ENCODE measurements at places on chromosomes 7 and 10.

DNA sequence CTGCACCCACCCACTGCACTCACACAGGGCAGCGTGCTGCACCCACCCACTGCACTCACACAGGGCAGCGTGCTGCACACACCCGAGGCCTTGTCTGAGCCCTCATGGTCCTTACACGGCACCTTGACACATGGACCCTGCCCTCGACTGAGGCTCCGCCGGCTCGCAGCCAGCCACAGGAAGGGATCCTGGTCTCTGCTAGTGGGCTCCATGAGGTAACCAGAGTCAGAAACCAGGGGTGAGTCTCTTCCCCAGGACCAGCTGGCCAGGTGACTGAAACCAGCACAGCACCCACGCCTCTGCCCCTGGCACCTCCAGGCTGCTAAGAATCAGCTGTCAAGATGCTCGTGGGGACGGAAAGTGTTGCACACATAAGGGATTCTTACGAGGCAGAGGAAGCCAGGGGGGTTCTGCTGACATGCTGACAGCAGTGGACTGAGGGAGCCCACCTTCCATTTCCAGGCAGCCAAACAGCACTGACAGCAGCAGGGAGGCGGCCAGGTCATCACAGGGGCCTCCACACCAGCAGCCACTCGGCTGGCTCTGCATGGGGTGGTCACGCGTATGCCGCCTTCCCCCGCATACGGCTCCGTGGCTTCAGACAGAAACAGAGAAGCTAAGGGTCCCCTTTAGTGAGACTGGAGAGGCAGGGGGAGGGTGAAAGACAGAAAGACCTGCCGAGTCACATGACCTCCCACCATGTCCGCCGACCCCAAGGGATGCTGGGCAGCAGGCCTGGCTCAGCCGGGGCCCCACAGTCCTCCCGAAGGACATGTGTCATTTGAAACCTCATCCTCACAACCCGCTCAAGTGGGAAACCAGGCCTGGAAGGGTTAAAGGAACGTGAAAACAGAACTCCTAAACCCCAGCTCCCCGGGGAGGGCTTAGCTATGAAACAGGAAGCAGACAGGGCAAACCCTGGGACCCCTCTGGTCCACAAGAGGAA, 34.2 kb downstream of the GPER1 start:
- DNase-seq, result no peak

- no peak for DNase-seq
Observed at GRCh38 chr7:74372511-74373111, 81.1 kb upstream of the GTF2IRD1 start.

DNA sequence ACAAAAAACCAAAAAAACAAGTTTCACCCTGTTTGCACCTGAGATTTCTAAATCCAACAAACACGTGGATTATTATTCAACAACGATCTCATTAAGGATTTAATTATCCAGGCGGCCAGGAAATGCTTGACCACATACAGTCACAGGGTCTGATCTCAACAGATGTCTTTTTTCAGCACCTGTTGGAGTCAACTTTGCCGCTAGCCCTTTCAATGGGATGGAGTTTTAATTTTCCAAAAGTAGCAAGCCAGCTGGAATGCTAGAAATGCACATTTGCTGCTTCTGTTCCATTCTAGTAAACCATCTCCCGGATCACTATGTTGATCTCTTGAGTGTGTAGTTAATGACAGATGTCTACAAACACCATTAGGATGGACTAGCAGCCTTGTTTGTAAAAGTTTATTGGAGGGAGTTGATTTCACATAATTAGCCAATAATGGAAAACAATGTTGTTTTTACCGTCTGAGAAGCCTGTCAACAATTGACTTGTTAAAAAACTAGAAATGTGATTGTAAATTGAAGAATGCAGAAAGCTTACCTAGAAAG, 64.2 kb upstream of the DKK1 start:
- DNase-seq, result no peak

DNA sequence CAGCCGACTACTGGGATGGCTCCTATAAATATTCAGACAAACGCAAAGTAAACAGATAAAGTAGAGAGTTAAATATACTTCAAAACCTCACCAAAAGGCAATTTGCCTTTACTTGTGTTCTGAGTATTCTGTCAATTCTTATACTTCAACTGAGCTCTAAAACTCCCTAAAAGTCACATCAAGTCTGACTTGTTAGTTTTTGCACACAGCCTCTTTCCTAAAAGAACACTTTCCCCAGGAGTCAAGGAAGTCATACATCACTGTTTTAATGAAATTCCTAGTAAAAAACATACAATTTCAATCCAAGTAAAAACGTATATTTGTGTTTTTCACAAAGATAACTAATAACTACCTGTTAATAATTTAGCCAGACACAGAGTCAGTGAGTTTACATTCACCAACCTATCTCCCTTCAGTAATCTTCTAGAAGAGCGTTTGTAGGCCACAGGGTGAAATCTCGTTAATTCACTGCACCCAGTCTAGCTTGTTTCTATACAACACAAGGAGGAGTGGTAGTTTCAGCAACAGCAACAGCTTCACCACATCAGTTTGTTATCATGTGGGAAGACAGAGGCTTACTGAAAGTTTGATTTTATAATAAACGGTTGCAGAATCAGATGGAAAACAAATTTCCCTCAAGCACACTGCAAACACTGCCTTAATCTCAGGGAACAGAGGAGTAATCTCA, 2.7 kb downstream of the COBL start:
- no peak for DNase-seq

GRCh38 chr10:34297541-34298345, 517.4 kb downstream of the PARD3 start:
- no peak for DNase-seq

DNA sequence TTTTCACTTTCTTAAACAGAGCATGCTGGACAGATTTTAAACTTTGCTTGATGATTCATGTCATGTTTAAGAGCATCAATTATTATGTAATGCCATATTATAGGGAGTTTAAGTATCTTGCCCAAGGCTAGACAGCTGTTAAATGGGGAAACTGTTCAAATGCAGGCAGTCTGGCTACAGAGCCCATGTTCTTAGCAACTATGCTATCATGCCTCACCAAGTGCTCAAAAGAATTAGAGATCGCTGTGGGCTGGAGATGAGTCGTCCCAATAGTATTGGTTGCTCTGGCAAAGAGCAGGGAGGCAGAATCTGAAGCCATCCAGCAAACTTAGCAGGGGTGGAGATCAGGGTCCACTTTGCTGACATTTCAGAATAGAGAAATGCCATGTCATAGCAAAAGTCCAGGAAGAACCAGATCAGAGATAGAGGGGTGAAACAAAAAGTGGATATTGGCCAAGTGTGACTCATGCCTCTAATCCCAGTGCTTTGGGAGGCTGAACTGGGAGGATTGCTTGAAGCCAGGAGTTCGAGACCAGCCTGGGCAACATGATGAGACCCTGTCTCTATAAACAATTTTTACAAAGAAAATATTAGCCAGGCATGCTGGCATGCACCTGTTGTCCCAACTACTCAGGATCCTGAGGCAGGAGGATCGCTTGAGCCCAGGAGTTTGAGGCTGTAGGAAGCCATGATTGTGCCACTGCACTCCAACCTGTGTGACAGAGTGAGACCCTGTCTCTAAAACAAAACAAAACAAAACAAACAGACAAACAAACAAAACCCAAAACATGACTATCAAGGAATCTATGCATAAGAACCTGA, 57.8 kb downstream of the BAMBI start:
- DNase-seq, result no peak

GRCh38 chr7:30421647-30422196, 56.9 kb downstream of the NOD1 start:
- DNase-seq, result no peak

DNA sequence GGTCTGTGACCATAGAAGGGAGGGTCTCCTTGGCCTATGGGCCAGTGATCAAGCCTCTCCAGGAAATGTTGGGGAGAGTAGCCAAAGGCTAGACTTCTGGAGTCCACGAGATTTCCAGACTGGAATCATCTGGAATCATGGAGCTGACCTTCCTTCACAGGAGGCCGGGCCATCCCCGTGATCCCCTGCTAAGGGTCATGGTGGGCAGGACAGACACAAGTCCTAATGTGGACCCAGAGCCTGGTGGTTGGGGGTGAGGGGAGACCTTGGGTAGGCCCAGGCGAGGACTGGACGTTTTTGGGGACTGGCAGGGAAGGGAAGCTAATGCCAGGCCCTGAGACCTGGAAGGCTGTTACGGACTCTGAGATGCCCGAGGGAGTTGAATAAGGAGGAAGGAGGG, 9.8 kb upstream of the GRID1 start:
- DNase-seq, result no peak

DNA sequence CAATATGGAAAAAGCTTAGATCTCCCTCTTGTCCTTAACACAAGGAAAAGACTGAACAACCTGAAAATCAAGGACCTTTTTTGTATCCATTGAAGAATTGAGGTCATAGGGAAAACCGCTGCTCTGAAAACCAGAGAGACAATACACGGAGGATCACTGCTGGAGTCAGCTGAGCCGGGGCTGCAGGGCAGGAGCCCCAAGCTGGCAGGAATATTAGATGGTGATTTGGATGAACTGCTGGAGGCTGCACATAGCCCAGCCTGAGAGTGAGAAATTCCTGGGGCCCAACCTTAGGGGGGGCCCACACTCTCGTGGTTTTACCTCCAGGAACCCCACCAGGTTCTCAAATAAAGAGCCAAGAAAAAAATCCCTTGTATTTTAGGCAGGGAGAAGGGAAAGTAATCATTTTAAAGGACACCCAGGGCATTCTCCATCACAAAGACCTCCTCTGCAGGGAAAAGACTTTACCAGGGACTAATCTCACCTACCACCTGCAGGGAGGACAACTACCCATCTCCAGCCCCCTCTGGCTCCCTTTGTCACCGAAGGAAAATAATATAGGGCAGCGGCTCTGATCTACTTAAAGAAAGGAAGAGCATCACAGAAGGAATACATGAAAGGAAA, 55.4 kb upstream of the RNF32 start:
- DNase-seq, result no peak

- DNase-seq, result no peak
Observed at GRCh38 chr10:122474131-122474818, 12.9 kb downstream of the HTRA1 start.

DNA sequence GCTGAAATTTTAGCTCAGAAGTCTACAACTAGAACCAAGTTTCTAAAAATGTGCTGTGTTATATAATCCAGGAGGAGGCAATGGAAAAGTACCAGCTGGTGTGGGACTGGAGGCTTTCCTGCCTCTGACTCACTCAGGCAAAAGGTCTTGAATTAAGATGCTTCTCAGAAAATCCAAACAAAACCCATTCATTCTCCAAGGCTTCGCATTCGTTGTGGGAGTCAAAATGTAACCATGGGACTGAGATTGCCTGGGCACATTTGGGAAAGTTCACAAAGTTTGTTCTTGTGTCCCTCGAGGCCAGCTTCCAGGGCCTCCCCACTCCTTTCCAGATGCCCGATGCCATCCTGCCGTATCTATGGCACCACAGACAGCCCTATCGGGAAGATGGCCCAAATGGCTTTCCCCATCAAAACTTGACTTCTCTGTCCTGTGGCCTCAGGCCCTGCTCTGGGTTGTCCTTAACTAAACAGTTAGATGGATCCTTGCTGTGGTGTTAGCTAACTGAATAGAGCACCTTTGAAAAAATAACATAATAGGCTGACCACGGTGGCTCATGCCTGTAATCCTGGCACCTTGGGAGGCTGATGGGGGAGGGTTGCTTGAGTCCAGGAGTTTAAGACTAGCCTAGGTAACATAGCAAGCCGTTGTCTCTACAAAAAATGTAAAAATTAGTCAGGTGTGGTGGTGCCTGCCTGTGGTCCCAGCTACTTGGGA, 180.5 kb downstream of the PFKFB3 start:
- no peak for DNase-seq

DNA sequence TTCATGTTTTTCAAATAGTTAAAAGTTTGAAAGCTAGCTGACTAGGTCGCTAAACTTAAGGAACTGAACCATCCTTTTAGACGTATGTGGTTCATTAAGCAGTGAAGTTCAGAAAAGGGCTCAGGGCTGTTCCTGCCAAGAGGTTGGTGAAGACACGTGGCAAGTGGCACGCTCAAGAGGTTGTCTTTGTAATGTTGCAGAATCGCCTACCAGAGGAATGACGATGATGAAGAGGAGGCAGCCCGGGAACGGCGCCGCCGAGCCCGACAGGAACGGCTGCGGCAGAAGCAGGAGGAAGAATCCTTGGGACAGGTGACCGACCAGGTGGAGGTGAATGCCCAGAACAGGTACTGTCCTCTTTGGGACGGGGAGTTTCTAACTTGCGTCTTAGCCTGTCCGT, 57.8 kb upstream of the AGBL3 start:
- DNase-seq, result no peak

DNA sequence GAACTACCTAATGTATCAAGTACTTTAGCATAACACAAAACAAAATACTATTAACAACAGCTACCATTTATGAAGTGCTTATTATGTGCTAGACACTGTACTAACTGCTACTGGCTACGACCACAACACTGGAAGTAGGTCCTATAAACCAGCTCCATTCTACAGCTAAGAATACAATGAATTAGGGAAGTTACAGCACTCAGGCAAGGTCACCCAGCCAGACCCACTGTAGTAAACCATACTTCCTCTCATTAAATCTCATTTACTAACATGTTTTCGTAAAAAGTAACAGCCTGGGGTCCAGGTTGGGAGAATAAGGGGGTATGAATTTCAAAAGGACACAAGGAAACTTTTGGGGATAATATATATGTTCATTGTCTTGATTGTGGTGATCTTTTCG, 25.4 kb downstream of the NAPEPLD start:
- no peak for DNase-seq

DNA sequence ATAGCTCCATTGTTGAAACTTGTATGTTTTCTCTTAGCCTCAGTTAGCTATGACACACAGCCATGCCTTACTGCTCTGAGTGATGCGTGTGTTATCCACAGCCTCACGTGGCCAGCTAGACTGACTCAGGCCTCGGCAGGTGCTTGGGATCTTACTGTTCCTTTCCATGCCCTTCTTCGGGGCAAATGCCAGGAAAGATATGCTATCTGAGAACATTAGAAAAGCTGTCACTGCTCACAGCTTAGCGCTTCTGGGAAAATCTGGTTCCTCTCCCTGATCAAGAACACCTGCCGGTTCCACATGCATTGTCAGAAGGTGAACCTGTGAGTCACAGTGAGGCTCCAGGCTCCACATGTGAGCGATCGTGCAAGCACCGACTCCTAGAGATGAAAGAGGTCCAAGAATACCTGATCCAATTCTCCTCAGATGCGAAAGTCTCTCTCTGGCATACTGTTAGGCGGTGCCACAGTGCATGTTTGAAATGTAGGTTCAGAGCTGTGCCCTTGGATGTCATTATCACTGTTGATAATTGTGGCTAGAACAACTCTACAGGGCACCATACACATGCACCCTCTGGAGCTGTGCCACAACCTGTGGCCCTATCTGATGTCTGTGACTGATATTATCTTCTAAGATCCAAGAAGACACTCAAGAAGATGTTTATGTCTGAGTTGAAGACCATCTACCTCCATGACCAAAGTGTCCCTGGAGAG, 247.8 kb upstream of the IGFBP3 start:
- no peak for DNase-seq

Data from thymus (tissue), 14 donors.